ENCODE measurements at places on chromosomes 1 and 21.

DNA sequence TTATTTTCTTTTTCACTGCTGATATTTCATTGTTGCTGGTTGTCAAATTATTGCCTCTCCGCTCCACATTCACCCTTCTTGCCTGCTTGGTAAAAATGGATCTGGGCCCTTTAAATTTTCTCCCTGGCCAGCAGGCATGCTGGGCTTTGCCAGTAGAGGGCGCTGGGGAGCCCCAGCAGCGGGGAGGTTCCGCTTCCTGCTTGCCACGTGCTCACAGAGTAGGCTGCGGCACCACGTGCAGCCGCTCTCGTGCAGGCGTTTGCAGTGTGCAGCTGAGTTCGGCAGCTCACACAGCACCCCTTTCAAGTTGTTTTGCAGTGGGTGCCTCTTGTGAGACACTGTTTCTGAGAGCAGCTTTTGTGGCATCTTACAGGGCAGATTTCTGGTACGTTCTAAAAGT lies at the start of gene ACTL8:
Gene ACTL8 (plus strand): TSS at position 214 of the 400 bp plus-strand sequence. CDS start 67,676 bp downstream, outside the sequence.
- no peak for DNase-seq
- H3K4me3 ChIP-seq, result no peak within 1 kb of the TSS
- no peaks in the 10 kb centered on the region for H3K27me3 ChIP-seq
- no peak within 1 kb of the TSS for H3K27ac ChIP-seq
- no peaks in the 10 kb centered on the region for H3K36me3 ChIP-seq

GRCh38 chr1:36342426-36343185 lies 19.2 kb upstream of the EVA1B start:
- peaks cover 12% of the 10 kb centered on the region for H3K4me1 ChIP-seq
- no peaks in the 10 kb centered on the region for H3K27me3 ChIP-seq
- H3K27ac ChIP-seq, result peak overlapping the region; percentile 85
- peaks cover 3% of the 10 kb centered on the region for H3K36me3 ChIP-seq
- DNase-seq, result peak; percentile 87

DNA sequence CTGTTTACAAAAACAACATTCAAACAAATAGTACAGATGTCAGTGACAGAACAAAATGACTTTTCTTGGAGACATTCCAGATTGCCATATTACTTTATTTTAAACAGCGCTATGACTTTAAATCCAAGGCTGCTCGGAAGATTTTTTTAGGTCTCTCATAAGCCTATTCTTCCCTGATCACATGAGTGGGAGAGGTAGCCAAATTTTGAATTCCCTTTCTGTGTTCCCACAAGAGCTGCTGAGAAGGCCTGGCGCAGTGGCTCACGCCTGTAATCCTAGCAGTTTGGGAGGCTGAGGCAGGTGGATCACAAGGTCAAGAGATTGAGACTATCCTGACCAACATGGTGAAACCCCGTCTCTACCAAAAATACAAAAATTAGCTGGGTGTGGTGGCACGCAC lies 53.7 kb downstream of the SLC35A3 start:
- H3K36me3 ChIP-seq, result peaks cover 3% of the 10 kb centered on the region
- H3K4me3 ChIP-seq, result no peak overlapping the region
- no peaks in the 10 kb centered on the region for H3K27me3 ChIP-seq
- H3K27ac ChIP-seq, result no peak overlapping the region

DNA sequence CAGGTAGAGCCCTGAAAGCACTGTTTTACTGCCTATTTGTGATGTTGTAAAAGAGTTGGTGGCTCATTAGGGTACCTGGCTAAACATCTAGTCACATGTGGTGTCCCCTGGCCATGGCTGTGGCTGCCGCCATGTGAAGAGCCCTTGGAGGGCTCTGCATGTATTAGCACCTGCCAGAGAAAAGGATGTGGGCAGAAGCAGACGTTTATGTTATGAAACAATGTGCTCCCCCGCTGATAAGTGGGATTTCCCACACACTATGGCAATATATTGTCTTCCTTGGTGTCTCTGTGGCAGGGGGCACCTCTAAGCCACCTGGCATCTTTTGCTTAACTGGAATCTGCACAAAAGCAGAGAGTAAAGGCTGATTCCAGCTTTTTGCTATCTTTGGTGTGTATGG lies 9.6 kb downstream of the TENT5C start:
- no peaks in the 10 kb centered on the region for H3K36me3 ChIP-seq
- no peak overlapping the region for H3K27ac ChIP-seq
- DNase-seq, result no peak
- no peak overlapping the region for H3K4me3 ChIP-seq

DNA sequence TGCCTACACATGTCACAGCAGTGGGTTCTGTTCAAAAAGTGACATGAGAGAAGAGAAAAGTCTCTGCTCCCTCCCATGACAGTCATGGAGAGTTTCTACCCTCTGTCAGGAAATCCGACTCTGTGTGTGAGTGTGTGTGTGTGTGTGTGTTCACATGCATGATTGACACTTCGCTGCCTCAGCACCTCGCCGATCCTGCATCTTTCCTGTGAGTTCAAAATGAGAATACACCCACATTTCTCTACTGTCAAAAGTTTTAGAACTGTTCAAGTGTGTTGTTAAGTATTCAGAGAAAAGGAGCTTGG lies 46.2 kb upstream of the COX20 start:
- no peaks in the 10 kb centered on the region for H3K36me3 ChIP-seq
- H3K4me1 ChIP-seq, result peaks cover 4% of the 10 kb centered on the region
- DNase-seq, result no peak
- no peak overlapping the region for H3K4me3 ChIP-seq

- no peaks in the 10 kb centered on the region for H3K27me3 ChIP-seq
- no peak overlapping the region for H3K4me3 ChIP-seq
- H3K4me1 ChIP-seq, result 0 out of 2 replicates have a peak, but pooled peaks cover 3% of the 10 kb centered on the region
- H3K36me3 ChIP-seq, result no peaks in the 10 kb centered on the region
- DNase-seq, result no peak
Observed at GRCh38 chr1:23524716-23525401, 6.2 kb downstream of the E2F2 start.

DNA sequence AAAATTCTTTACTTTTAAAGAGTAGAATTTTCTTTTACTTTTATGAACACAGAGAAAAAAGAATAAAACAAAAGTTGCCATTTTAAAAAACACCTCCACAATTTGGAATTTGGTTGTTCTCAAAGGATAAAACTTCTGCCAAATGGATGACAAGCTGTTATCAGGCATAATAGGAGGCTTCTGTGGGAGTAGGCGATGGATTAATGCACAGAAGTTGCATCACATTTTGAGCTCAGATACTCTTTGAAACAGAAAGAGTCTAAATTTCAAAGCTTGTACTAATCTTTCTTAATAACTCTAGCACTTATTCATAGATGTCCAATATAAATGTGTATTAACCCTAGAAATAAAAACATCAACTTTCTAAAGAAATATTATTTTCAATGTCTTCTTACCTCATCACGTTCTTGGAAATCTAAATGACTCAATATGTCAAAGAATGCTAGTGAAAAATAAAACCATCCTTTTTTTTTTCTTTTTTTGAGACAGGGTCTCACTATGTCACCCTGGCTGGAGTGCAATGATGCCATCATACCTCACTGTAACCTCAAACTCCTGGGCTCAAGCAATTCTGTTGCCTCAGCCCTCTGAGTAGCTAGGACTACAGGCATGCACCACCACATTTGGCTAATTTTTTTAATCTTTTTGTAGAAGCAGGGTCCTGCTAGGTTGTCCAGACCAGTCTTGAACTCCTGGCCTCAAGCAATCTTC lies 112.8 kb upstream of the USP25 start:
- no peak overlapping the region for H3K4me3 ChIP-seq
- no peaks in the 10 kb centered on the region for H3K36me3 ChIP-seq
- H3K27me3 ChIP-seq, result no peaks in the 10 kb centered on the region
- peak overlapping the region; percentile 42 for H3K27ac ChIP-seq
- peaks cover 23% of the 10 kb centered on the region for H3K4me1 ChIP-seq

GRCh38 chr1:183887826-183888819 lies 83.2 kb downstream of the RGL1 start:
- H3K4me3 ChIP-seq, result no peak overlapping the region
- peaks cover 8% of the 10 kb centered on the region for H3K36me3 ChIP-seq
- no peaks in the 10 kb centered on the region for H3K4me1 ChIP-seq
- H3K27ac ChIP-seq, result no peak overlapping the region

GRCh38 chr1:151827853-151828252 lies 3.7 kb downstream of the RORC start:
- no peaks in the 10 kb centered on the region for H3K27me3 ChIP-seq
- no peak for DNase-seq
- H3K27ac ChIP-seq, result no peak overlapping the region

DNA sequence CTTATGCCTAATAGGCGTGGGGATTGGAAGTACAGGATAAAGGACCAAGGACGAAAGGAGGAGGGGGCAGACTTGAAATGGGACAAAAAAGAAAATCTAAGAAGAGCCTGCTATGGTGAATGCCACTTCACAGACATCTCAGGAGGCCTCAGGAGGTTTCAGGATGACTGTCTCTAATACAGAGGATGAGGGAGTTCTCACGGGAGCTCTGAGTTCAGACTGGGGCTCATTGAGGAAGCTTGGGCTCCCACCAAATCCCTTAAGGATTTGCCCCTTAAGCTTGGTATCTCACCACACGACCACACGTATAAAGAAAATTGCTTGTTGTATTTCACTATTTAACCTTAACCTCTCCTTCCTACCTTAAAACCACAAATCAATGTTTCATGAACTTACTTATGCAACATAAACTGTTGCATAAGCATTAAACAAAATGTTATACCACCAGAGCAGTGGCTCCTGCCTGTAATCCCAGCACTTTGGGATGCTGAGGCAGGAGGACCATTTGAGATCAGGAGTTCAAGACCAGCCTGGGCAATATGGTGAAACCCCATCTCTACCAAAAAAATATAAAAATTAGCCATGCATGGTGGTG lies 12.4 kb downstream of the SLC30A1 start:
- no peaks in the 10 kb centered on the region for H3K27me3 ChIP-seq
- H3K36me3 ChIP-seq, result peaks cover 3% of the 10 kb centered on the region
- no peaks in the 10 kb centered on the region for H3K4me1 ChIP-seq
- H3K4me3 ChIP-seq, result no peak overlapping the region

GRCh38 chr1:108107658-108108057 lies 92.5 kb downstream of the SLC25A24 start:
- H3K4me1 ChIP-seq, result peaks cover 11% of the 10 kb centered on the region
- H3K27me3 ChIP-seq, result no peaks in the 10 kb centered on the region
- no peak overlapping the region for H3K4me3 ChIP-seq

DNA sequence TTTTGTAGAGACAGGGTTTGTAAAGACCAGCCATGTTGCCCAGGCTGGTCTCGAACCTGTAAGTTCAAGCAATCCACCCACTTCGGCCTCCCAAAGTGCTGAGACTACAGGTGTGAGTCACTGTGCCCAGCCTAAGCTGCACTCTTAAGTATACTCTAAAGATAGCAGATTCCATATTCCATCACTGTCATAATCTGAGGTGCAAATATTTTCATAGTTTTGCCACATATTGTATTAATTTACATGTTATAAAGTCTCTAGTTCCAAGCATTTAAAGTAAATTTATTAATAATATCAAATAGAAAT lies 121.3 kb downstream of the HFM1 start:
- H3K27me3 ChIP-seq, result no peaks in the 10 kb centered on the region
- H3K36me3 ChIP-seq, result no peaks in the 10 kb centered on the region
- no peak overlapping the region for H3K4me3 ChIP-seq

DNA sequence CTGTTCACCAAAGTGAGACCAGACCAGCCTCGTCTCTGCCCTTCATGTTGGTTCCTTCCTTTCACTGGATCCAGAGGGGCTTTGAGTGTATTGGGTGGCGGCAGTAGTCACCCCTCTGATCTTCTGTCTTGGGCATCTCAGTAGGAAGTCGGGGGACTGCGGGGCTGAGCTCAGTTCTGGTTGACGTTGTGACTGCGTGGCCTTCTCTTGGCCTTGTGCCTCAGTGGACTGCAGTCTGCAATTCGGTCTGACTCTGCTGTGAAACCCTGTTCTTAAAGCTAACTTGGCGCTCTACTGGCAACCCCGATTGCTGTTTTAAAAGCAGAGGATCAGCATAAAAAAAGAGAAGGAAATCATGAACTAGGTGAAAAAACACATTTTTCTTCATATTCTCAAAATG lies 56.7 kb downstream of the SLC37A1 start:
- H3K27ac ChIP-seq, result no peak overlapping the region
- H3K27me3 ChIP-seq, result no peaks in the 10 kb centered on the region
- no peak for DNase-seq
- no peak overlapping the region for H3K4me3 ChIP-seq

- H3K36me3 ChIP-seq, result no peaks in the 10 kb centered on the region
- H3K27me3 ChIP-seq, result no peaks in the 10 kb centered on the region
- H3K27ac ChIP-seq, result no peak overlapping the region
- DNase-seq, result peak; percentile 69
Observed at GRCh38 chr1:109640285-109640865, 15.5 kb upstream of the GSTM4 start.

DNA sequence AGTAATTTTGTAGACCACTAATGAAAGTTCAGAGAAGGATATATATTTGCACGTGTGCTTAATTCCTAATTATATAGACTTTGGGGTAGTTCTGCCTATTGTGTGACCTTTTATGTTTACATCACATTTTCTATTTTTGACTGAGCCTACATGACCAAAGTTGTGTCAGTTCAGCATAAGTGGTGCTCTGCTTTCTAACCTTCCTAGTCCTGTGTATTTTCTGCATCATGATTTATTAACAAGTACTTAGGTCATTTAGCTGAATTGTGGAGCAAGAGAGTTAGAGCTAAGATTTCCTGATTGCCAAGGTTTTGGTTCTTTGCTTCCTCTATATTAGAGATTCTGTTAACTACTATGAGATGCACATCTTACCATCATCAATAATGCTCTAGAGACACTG lies 176.0 kb downstream of the C1orf21 start:
- H3K36me3 ChIP-seq, result no peaks in the 10 kb centered on the region
- no peak overlapping the region for H3K27ac ChIP-seq
- no peak for DNase-seq
- no peaks in the 10 kb centered on the region for H3K27me3 ChIP-seq
- H3K4me3 ChIP-seq, result no peak overlapping the region
- peaks cover 10% of the 10 kb centered on the region for H3K4me1 ChIP-seq

DNA sequence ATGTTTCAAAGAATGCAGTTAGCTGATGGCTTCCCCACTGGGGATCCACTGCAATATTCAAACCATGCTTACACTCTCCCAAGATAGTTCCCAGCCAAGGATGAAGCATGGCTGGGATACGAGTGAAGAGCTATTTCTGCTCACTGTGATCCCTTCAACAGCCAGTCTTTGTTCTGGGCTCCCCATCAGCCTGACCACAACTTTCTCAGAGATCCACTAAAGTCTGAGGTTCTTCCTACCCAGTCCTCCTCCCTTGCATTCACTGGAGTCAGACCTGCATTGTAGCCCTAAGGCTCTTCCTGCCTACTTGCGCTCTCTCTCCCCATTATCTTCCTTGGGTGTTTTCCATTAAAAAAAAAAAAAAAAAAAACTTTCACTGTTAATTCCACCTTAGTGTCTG lies 101.4 kb downstream of the TTLL7 start:
- DNase-seq, result no peak
- no peak overlapping the region for H3K4me3 ChIP-seq
- no peak overlapping the region for H3K27ac ChIP-seq
- no peaks in the 10 kb centered on the region for H3K27me3 ChIP-seq

Measured in GM23248 (cell line).